ENCODE measurements at places on chromosomes 6 and 20. TPM values are rescaled to one million over a fixed set of nuclear protein-coding genes. Genes with fewer than 3 reads are reported as not detected.

The UTRN gene
- total RNA-seq = 13.4 TPM

The TBC1D32 gene
- total RNA-seq = 1.8 TPM

The ARG1 gene
- not detected for total RNA-seq

The ENTPD6 gene
- 108 TPM for total RNA-seq

The OR2H1 gene
- total RNA-seq = not detected

The JARID2 gene
- total RNA-seq = 10.2 TPM

The NMBR gene
- total RNA-seq = not detected

The TSHZ2 gene
- not detected for total RNA-seq

The DOK5 gene
- total RNA-seq = not detected

The HTR1B gene
- total RNA-seq = 0.07 TPM

The TEAD3 gene
- 5.7 TPM for total RNA-seq

The CDC25B gene
- 177 TPM for total RNA-seq

The GCNT2 gene
- 9.8 TPM for total RNA-seq

The CRISP2 gene
- total RNA-seq = not detected

The ADAM33 gene
- not detected for total RNA-seq

The GPR63 gene
- 0.68 TPM for total RNA-seq

The SIRPD gene
- total RNA-seq = not detected

Data from A549 treated with DMSO at 1 μM for 4 hours (cell line).